AG09309 (cell line): ENCODE measurements at places on chromosomes 11 and 22.

GRCh38 chr22:48391820-48392219, 1435.9 kb downstream of the BRD1 start:
- no peak for DNase-seq

GRCh38 chr22:17974087-17974486, 50.3 kb downstream of the MICAL3 start:
- DNase-seq, result no peak

DNA sequence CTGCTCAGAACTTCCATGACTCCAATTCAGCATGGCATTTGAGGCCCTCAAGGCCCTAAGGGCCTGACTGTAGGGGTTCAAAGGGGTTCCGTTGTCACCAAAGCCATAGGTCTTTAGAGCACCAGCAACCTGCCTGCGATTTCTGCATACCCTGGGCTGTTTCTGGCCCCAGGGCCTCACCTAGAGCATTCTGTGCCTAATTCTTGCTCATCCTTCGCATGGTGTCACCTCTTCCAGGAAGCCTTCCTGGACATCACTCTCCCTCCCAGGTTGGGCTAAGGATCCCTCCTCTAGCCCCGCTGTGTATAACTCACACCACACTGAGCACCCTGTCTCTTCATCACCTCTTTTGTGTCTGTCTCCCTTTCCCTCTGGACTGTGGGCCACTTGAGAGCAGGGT, 194.3 kb downstream of the CEP164 start:
- DNase-seq, result no peak

GRCh38 chr11:10302744-10303557, 1.9 kb upstream of the ADM start:
- no peak for DNase-seq
